ENCODE measurements at places on chromosomes 4 and X.

DNA sequence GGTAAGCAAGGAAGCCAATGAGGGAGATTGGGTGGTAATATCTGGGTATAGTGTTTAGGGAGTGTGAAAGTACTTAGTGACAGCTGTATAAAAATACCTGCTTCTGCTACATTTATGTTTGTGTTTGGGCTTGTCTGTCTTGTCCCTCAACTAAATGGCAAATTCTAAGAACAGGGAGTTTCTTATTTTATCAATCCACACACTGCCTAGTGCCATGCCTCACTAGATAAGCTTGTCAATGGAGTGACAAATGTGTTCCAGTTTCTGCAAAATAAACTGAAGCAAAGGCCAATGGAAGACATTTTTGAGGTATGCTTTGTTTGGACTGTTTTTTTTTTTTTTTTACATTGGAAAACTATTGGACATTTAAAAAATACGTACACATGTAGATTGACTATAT lies 418.0 kb downstream of the SH2D1A start:
- no peak for DNase-seq

- no peak for DNase-seq
Observed at GRCh38 chr4:82773057-82773456, 25.5 kb downstream of the SCD5 start.

DNA sequence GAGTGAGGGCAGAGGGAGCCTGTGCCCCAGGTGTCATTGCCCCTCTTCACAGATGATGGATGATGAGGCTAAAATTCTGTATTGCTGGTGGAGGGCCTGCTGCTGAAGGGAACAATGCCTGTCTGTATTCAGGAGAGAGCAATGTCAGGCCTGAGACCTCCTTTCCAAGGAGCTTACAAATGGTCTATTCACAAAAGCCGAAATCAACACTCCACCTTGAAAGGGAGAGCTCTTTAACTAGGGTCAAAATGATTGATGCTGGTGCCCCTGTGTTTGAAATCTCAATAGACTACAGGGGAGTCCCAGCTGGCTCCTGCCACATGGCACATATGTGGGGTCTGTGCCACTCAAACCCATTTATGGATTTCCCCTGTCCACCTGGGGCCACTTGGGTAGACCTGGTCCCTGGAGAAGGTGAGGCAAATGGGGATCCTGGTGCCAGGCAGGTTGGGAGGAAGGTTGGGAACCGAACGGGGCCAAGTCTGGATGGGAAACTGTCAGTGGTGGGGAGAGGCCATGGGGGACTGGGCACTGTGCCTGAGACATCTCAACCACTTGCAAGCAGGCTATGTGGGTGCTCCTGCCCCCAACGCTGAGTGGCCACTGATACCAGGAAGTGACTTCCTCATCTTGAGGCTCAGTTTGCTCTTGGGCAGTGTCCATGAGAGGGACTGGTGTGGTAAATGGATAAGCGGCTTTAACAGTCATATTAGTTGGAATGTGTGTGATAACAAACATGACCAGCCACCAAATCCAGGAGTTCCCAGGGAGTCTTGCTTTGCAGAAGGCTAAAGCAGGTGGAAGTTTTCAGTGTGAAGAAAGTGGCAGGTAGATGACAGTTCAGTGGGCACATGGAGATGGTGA lies 223.8 kb upstream of the PSAPL1 start:
- peak; percentile 9 for DNase-seq

- DNase-seq: no peak
Observed at GRCh38 chrX:11380187-11380844, 87.1 kb downstream of the AMELX start.

DNA sequence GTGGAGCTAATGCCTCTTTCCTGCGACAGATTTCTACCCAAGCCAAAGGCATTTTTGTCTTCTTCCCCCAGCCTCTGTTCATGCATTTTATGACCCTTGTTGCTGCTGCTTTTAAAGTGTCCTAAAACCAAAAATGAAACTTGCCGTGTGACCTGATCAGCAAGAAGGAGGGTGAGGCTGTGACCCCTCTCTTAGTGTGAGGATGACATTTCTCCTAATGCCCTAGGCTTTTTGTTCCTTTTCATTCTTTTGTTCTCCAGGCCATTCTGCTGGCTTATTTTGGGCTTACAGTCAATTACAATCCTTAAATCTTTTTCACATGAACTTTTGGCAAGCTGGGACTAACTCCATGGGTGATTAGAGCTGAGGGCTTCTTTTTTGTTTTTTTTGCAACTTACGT lies 34.4 kb downstream of the PTTG2 start:
- no peak for DNase-seq

DNA sequence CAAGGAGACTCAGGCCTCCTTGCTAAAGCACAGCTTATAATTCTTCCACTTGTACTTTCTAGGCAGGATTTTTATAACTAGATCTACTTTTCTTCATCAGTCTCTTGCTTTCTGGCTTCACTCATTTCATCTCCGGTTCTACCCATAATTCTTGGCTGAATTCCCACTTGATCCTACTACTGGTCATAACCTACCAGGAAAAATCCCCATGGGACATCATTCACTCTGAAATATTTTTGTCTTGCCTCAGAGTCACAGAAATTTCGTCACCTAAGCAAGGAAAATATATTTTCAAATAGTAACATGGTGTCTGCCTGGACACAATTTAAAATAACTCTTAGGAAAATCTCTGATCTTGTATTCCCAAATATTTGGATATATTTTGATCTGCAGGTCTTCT lies 122.3 kb downstream of the TEX13A start:
- peak; percentile 56 for DNase-seq

DNA sequence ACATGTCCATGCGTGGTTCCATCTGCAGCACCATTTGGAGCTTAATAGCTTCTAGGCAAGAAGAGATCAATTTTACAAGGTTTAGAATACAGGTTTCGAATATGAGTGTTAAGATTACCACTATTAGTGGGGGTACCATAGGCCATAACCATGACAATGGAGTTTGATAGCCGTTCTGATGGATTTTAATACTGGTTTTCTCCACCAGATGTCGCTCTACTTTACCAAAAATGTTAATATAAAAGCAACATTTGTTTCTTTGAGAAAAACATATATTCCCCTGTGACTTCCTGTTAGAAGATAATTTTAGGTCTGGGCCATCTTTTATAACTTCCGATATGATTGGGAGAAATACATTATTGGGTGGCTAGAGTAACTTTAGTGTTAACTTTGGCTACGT lies 499.7 kb upstream of the POU3F4 start:
- DNase-seq: peak; percentile 14

DNA sequence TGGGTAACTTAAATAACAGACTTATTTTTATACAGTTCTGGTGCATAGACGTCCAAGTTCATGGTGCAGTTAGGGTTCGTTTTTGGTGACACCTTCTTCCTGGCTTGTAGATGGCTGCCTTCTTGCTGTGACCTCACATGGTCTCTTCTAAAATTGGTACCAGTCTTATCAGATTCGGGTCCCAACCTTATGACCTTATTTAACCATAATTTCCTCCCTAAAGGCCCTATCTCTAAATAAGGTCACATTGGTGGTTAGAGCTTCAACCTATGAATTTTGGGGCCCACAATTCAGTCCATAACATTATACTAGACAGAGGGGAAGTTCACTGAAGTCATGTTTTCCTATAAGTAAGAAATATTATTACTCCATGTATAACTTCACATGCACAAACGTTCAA lies 128.0 kb downstream of the CFAP299 start:
- no peak for DNase-seq

DNA sequence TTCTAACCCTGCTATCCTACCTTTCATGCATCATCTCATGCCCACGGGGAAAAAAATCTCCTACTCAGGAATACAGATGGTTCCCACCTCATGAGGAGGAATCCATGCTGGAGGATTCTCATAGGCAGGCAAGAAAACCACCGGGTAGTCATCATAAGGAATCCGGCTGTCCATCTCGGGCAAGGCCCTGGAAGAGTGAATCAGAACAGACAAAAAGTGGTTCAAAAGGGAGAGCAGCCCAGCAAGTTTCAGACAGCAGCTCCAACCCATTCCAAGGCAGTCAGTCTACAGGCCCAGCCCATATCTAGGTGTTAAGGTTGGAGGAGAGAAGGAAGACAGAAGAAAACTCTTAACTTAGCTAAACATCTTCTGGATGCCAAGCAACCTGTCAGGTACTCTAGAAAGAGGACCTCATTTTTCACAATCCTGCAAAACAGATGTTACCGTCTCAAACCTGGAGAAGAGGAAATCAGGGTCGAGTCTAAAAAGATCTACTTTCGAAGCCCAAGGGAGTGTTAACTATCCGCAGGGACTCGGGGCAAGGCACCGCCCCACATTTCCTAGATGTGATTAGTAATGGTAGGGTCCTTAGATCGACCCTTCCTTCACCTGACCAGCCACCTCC lies 447 bp downstream of the PDZD11 start:
- DNase-seq: no peak

- no peak for DNase-seq
Observed at GRCh38 chrX:44459501-44459900, 83.2 kb downstream of the FUNDC1 start.

DNA sequence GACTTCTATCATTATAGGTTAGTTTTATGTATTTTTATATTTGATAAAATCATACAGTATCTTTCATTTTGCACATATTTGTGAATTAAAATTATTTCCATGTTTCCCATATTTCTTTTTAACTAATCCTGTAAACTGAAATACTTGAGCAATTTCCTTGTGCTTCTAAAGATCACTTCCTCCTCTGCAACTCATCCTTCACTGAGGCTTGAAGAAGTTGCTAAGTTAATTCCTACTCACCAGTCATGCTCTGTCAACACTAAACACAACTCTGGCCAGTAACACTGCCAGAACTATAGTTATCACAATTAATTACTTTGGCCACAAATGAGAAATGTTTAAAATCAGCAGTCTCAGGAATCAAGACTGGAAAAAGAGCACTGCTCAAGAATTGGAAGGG lies 6.7 kb downstream of the SPATA4 start:
- DNase-seq: no peak

- no peak for DNase-seq
Observed at GRCh38 chr4:566508-567295, 9.4 kb downstream of the TMEM271 start.

- no peak for DNase-seq
Observed at GRCh38 chr4:92451782-92452181, 148.0 kb downstream of the GRID2 start.

DNA sequence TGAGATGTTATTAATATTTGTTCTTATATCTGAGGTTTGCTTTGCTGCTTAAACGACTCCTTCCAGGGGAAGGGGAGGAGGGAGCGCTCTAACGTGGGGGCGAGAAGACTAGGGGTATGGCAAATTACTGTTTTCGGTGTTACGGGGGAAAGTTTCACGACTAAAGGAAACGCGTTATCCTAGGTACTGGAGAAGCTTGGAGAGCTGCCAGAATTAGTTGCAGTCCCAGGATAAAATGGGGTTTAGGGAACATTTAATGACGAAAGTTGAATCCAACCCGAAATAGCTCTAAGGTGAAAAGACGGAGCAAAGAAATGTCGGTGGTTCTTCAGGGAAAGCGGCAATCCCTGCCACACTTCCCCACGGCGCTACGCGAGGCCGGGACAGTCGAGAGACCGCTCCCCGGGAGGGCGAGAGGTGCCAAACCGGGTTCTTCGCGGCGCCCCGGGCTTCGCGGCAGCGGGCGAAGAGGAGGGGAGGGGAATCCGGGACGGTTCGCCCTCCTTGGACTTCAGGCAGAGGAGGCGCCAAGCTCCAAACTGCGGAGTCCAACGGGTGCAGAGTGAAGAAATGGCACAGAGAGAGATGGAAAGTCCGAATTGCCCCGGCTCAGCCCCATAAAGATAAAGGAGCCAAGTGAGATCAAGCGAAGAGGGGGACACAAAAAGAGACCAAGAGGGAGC lies 724 bp downstream of the THOC2 start:
- peak; percentile 57 for DNase-seq

DNA sequence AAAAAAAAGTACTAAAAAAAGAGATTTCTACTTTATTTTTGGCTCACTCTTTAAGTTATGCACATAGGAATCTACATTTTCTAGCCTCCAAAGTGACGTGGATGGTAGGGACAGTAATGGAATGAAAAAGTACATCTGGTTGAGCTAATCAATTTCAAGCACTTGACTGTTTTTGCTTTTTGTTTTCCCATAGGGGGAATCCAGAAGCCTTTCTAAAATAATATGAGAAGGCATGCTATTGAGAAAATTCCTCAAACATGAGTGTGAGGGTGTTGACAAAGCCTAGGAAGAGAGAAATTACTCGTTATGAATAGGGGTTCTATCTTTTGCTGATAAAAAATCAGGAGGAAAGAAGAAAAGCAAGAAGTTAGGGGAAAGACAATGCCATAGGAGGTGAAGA lies 242.5 kb upstream of the PUDP start:
- peak; percentile 3 for DNase-seq

GRCh38 chrX:35380808-35381700 lies 417.1 kb upstream of the MAGEB16 start:
- DNase-seq: peak; percentile 13

DNA sequence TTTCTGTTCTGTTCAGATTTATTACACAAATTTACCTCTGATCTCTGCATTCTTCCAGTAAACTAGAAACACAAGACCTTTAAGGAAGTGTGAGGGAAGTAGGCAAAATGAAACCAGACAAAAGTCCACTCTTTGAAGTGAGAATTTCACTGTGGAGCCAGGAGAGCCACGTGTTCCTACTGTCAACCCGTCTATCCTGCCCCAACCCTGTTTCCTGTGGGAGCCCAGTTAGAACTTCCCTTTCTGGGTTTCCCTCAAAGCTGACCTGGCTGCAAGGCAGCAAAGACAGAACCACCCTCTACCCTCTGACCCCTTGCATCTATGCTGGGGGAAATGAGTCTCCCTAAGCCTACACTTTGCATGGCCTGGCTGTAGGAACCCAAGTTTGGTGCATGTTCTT lies 40.0 kb downstream of the TMEM144 start:
- DNase-seq: no peak

GRCh38 chr4:95956094-95956493 lies 116.2 kb downstream of the PDHA2 start:
- DNase-seq: no peak

DNA sequence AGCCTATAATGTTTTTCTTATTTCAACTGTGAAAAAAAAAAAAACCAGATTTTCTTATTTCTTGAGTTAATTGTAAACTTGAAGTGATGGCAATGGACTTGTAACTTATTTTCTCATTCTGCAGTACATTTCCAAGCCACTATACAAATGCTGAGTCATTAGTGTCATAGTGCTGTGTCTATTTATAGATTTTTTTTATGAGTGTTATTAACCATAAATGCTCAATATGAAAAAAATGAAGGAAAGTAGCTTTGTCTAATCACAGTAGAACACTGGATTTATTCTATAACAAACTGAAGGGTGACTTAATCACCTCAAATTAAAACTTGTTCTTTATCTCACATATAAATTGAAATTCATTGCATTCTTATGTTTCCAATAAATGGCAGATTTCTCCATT lies 718.6 kb downstream of the CCSER1 start:
- DNase-seq: peak; percentile 1

GRCh38 chr4:87704001-87704400 lies 53.9 kb downstream of the DMP1 start:
- no peak for DNase-seq

Measured in adipocyte (in vitro differentiated cells).